Globus pallidus (tissue), 1 donor: ENCODE measurements at places on chromosomes 11 and 22.

GRCh38 chr11:112281726-112282125, 21.1 kb upstream of the PLET1 start:
- no peak for DNase-seq

DNA sequence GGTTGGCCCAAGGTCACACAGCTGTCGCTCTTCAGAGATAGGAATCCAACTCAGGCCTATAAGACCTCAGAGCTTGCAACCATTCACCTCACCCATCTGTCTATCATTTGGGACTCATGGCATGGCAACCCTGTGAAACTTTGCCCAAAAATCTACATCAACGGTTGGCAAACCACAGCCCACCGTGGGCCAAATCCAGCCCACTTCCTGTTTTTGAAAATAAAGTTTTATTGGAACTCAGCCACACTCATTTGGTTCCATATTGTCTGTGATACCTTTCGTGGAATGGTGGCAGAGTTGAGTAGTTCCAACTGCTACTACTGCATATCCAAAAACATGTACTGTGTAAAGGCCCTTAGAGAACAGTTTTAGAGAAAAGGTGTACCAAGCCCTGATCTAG, 307.8 kb downstream of the MN1 start:
- no peak for DNase-seq

- no peak for DNase-seq
These were observed 38.2 kb upstream of the YWHAH start for GRCh38 chr22:31906086-31906485.

GRCh38 chr11:83361831-83362230, 75.7 kb upstream of the CCDC90B start:
- DNase-seq: no peak

DNA sequence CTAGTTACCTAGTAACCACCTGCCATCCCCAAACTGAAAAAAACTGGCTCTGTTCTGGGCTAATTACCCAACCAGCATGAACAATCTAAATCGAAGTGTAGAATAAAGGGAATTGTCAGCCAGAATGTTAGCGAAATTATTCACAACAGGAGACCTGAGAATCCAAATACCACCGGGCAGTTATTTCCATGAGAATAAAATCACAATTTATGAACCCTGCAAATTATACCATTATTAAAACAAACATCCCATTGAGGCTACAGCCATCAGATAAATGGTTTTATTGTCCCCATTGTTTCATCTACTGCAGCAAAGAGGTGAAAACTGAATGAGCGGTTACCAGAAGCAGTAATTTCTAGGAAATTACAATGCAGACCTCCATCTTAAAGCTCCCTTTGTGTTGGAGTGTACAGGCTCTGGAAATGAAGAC, 21.7 kb downstream of the FAM168A start:
- peak; percentile 68 for DNase-seq

GRCh38 chr11:10291801-10292638, 2.0 kb downstream of the SBF2 start:
- DNase-seq: no peak

- no peak for DNase-seq
These were observed 9.3 kb downstream of the UPK3A start for GRCh38 chr22:45294030-45294429.

DNA sequence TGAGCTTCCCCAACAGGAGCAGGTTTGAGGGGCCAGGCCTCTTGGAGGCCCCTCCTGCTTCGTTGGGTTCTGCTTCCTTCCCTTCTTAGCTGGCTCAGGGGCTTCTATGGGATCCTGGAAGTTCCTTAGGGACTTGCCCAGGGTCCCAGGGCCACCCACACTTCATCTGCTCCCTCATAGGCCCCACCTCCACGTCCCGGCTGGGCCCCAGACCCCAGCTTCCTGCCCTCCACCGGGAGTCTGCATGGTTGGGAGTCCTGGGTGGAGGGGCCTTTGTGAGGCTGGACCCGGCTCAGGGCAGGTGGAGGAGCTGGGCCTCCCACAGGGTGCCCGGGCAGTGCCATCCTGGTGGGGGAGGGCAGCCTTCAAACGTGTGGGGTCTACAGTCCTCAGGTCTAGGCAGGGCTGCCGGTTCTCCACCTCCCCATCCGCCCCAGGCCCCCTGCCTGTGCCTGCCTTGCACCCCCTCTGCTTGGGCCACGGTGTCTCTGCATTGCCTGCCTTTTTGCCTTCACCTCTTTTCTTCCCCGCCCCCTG, 11.6 kb downstream of the OTUB1 start:
- DNase-seq: no peak

GRCh38 chr11:76236092-76236999, 30.0 kb upstream of the WNT11 start:
- no peak for DNase-seq

DNA sequence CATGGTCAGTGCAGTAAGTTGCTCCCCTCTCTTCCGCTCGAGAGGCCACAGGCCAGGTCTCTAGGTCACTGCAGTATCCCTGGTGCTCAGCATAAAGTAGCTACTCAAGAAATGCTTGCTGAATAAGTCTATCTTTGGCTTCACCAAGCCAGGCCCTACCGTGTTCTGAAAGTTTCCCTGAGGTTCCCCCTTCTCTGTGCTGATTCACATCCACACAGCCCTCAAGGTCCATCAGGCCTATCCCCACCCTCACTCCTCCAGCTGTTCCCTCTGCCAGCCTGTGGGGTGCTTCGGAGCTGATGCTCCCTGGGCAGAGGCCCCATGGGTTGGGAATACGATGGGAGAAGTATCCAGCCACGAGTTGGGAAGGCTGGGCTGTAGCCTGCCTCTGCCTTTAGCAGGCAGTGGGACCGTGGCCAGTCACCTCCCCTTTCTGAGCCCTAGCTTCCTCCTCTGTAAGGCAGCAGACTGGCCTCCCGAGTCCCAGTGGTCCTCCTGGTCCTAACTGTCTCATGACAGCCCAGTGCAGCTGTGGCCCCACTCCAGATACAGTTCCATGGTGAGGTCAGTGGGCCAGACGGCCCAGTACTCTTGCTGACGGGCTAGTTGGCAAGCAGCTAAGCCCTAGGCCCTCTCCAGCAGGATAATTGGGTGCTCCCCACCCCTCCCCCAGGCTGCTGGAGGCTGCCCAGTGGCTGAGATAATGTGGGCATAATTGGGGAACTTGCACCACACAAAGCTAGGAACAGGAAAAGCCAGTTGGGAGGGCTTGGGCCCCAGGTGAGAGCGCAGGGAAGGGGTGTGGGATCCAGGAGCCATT, 48.2 kb downstream of the NECTIN1 start:
- peak; percentile 70 for DNase-seq
